Activated T-cell treated with anti-CD3 and anti-CD28 coated beads, Interleukin-2, amount 50 U/mL, for 1 hour (primary cell): ENCODE measurements at places on chromosomes 1 and 21.

DNA sequence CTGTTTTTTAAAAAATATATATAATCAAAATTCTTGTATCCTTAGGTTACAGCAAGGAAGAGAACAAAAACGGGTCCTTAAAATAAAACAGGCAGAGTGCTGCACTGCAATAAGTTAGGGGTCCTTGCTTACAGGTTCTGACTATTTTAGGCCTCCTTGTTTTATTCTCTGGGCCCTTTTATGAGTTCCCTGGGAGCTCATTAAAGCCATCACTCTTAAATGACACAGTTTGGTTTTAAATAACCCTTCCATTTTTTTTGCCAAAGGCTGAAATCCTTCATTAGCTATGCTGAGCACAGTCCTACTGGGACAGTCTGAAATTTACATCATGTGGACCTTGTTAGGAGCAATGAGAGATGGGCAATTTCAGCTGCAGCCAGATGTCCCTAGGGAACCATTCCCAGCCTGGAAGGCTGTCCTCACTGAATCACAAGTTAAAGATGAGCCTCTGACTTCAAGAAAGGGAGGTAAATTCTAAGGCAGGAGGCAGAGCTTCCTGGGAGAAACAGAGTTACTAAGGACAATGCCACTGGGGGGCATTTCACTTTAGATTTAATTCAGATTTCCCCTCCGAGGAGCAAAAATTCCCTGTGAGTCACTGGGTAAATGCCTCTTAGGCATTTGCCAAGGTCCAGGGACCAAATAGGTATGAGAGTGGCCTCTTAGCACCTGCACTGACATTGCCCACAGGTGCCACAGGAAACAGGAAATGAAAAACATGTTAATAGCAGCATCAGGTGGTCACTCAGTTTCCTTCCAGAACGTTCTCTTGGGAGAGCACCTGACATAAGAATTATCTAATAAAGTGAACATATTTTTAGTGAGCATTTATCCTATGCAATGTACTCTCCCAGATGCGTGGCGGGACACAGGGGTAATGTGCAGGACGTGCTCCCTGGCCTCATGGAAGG is 3.8 kb upstream of the MUL1 start:
- no peak for DNase-seq

DNA sequence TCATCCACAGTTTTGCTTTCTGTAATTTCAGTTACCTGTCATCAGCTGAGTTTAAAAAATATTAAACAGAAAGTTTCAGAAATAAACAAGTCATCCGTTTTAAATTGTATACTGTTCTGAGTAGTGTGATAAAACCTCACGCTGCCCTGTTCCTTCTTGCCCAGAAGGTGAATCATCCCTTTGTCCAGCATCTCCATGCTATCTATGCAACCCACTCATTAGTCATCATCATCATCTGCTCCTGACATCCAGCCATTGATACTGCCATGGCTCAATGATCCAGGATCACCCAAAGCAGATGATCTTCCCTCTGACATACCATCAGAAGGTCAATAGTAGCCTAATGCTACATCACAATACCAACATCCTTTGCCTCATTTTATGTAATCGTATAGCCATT is 198.3 kb downstream of the SLC44A5 start:
- DNase-seq, result no peak

- no peak for DNase-seq
Measured at GRCh38 chr1:218259800-218260199, 25.3 kb upstream of the RRP15 start.

- no peak for DNase-seq
Measured at GRCh38 chr1:171805395-171806115, 24.1 kb downstream of the METTL13 start.

DNA sequence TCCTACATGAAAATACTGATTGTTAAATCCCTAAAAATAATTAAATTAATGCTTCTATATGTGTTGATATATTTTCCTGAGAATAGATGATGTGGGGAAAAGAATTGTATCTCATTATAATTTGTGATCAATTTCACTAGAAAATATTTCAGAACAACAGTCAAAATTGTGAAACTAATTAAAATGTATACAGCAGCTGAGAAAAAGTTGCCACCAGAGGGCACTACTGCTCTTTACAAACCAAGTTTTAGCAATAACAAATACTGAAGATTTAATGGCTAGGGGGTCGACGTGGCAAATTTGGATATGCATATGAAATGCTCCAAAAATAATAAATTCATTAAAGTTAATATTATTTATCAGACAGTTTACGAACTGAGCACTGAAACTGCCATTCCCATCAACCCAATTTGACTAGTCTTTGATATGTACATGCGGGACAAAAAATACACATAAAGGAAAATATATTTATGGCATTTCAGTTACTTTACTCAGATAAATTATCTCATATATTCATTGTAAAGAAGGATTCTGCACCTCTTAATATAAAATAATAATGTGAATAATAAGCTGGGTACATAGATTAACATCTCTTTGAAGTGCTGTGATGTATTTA is 96.3 kb upstream of the TMPRSS15 start:
- no peak for DNase-seq

GRCh38 chr21:46561445-46562090 is 43.3 kb downstream of the S100B start:
- DNase-seq, result no peak
